Activated CD4-positive, alpha-beta T cell treated with anti-CD3 and anti-CD28 coated beads for 36 hours (primary cell): ENCODE measurements at places on chromosomes 2 and 18. TPM values are rescaled to one million over a fixed set of nuclear protein-coding genes. Genes with fewer than 3 reads are reported as not detected.

Gene DQX1
- 0.41 TPM for total RNA-seq

GRCh38 chr2:238267884-238268680, 20.3 kb downstream of the PER2 start:
- DNase-seq = no peak

DNA sequence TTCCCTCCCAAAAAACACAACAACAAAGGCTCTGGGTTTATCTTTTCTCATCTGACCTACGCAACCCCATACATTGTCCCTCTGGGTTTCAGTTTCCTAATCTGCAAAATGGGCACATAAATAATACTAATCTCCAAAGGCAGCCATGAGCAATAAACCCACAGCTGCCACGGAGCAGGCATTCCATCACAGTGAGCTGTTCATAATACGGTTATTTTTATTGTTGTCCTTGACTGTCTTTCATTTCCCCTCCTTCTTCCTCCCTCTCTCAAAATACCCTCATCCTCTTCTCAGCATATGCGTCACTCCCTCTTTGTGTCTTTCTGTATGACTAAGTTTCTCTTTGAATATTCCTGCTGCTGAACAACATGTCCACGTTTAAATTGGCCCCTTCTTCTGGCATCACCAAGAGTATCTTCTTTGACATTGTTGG, 129.8 kb upstream of the CAB39 start:
- DNase-seq = peak; percentile 70

Gene BOK
- 0.09 TPM for total RNA-seq

Gene FBXO15
- 1.6 TPM for total RNA-seq

Gene OR6B2
- total RNA-seq = not detected
